ENCODE measurements at places on chromosomes 6 and 20. TPM values are rescaled to one million over a fixed set of nuclear protein-coding genes. Genes with fewer than 3 reads are reported as not detected.

WFDC12 gene
- total RNA-seq, result not detected

ULBP2 gene
- total RNA-seq, result not detected

RBBP8NL gene
- not detected for total RNA-seq

BPIFA1 gene
- not detected for total RNA-seq

MCHR2 gene
- not detected for total RNA-seq

WFDC5 gene
- total RNA-seq, result not detected

LHFPL5 gene
- total RNA-seq, result not detected

MUC22 gene
- not detected for total RNA-seq

ATP6V1G2 gene
- 28.8 TPM for total RNA-seq

FOXQ1 gene
- not detected for total RNA-seq

DNA sequence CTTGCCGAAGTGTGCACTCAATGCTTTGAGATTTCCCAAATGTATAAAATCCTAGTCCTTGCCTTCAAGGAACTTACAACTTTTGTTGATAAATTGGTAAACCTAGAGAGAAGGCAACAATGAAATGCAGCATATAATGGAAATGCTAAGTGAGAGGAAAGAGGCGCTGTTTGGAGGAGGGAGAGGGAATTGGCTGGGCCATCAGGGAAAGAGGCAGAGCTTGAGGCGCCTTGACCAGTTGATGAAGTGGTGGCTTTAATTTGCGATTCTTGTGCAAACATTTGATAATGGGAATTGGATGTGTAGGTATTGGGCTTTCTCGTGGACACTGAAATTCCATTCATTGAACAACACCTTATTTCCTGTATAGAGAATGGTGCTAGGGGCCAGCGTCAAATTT, 1.9 kb upstream of the CDYL start:
- DNase-seq, result no peak

- no peak for DNase-seq
These were observed 60.6 kb downstream of the HIVEP2 start for GRCh38 chr6:142884214-142885035.

DNA sequence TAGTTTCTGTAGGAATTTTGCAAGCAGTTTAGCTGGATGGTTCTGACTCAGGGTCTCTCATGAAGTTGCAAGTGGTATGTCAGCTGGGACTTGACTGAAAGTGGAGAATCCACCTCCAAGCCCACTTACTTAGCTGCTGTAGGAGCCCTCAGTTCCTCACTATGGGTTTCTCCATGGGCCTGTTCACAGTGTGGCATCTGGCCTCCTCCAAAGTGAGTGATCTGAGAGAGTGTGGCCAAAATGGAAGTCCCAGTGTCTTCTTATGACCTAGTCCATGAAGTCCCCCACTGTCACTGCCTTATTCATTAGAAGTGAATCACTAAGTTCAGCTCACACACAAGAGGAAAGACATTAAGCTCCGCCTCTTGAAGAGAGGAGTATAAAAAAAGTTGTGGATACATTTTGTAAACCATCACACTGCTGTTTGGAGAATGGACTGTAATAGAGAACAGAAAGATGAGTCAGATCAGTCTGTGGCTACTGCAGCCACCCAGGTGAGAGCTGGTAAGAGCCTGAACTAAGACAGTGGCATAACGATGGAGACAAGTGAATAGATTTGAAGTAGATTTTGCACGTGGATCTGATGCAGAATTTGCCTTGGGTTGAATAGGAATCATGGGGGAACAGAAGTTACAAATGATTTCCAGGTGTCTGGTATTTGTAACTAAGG, 4.9 kb upstream of the NELFCD start:
- no peak for DNase-seq

- DNase-seq, result no peak
These were observed 21.9 kb downstream of the MEP1A start for GRCh38 chr6:46815130-46815529.

- no peak for DNase-seq
These were observed 26.4 kb downstream of the LYRM2 start for GRCh38 chr6:89612121-89612520.

DNA sequence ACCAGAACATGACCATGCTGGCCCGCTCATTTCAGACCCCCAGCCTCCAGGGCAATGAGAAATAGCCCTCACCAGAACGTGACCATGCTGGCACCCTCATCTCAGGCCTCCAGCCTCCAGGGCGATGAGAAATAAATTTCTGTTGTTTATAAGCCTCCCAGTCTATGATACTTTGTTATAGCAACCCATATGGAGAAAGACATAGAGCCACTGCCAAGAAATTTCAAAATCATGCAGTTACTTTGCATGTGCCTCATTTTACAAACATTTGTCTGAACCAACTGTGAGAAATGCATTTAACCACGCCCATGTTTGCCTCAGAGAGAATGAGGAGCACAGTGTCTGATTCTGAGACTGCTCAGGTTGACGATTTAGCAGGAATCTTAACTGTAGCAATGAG, 15.5 kb downstream of the CYP39A1 start:
- DNase-seq, result peak; percentile 50

DNA sequence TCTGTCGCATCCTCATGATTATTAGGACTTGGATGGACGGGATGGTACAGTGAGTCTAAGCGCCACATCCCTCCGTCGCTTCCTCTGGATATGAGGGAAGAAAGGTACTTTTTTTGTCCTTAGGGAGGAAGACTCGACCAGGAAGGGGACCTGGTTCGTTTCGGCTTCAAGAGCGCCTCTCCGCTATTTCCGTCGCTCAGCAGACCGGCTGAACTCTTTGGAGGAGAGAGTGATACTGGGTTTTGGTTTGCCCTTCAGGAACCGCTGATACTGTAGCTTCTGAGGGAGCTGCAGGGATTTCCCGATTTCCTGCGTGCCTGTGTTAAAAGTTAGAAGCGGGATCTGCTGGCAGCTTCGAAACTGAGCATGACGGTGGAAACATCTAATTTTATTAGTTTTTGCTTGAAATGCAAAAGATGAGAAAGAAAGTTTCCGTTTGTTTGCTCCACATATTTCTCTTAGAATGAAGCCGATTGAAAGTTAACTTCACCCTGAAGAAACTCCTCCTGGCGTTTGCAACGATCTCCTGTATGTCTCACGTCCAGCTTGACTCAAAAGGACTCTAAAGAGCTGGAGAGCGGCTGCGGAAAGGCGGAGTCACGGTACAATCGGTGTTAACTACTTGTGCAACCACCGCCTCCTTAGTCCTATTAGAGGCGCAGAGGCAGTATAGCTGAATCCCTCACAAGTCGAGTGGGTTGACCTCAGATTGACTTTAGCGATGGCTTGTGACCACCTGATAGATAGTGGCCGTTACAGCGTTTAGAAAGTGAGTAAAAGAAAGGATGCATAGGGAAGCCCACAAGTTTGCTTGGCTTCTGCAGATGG, 129.4 kb downstream of the TRIM27 start:
- DNase-seq, result peak; percentile 72

GRCh38 chr6:125700581-125701353, 48.7 kb upstream of the HEY2 start:
- DNase-seq, result no peak

- DNase-seq, result peak; percentile 41
These were observed 104.9 kb downstream of the OGFRL1 start for GRCh38 chr6:71393471-71393870.

DNA sequence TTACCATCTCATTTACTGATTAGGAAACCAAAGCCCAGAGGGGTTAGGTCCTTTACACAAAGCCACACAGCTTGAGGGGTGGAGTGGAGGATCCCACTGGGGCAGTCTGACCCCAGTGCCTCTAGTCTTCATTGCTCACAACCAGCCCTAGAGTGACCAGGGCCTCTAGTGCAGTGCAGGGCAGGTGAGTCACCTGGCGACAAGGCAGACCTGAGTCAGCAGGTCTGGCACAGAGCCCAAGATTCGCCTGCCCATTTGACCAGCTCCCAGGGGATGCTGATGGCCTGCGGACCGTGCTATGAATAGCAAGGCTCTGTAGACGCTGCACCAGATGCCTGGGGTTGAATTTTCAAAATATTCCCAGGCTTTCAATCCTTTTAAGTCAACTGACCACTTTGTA, 29.9 kb downstream of the CDH26 start:
- DNase-seq, result no peak

DNA sequence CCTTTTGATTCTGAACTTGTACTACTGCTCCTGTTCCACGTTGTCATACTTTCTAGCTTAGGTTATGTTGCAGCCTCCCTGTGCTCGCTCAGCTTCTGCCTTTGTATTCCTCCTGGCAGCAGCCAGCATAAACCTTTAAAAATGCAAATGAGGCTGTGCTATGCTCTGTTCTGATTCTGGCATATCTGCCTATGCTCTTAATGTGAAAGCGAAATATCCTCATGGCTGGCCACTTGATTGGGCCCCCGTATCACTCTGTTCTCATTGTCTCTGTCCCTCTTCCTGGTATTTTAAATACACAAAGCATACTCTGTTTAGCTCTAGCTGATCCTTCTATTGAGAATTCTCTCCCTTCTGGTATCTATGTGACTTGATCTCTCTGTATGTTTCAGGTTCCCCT, 139.0 kb downstream of the JARID2 start:
- DNase-seq, result no peak

GRCh38 chr20:61600016-61600415, 348.0 kb downstream of the CDH4 start:
- no peak for DNase-seq

GRCh38 chr6:8506126-8506525, 70.8 kb upstream of the SLC35B3 start:
- DNase-seq, result no peak

- no peak for DNase-seq
These were observed 21.4 kb downstream of the SNAI1 start for GRCh38 chr20:50004229-50004628.

- DNase-seq, result no peak
These were observed 107.2 kb upstream of the SASH1 start for GRCh38 chr6:148235446-148235845.

DNA sequence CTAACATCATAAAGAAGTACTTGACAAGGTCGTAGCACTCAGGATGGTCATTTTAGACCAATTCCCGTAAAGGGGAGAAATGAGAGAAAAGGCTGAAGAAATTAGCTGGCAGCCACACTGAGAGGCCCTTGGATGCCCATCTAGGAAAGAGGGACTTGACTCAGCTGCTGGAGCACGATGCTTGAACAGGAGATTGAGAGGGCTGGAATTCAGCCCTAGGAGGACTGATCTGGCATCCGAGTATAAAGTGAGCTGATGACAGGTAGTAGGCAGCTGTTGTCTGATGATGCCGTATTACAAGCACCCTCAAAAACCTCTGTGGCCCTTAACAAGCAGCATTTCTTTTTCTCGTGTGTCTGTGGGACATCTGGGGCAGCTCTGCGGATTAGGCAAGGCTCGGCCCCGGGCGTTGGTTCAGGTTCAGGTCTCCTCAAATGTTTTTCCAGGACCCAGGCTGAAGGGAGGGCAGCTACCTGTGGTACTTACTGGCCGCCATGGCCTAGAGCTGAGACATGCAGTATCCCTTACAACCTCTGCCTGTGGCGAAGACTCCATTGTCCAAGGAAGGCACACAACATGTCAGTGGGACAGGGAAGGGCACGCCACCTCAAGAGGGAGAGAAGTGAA, 219.6 kb upstream of the SNX9 start:
- no peak for DNase-seq

DNA sequence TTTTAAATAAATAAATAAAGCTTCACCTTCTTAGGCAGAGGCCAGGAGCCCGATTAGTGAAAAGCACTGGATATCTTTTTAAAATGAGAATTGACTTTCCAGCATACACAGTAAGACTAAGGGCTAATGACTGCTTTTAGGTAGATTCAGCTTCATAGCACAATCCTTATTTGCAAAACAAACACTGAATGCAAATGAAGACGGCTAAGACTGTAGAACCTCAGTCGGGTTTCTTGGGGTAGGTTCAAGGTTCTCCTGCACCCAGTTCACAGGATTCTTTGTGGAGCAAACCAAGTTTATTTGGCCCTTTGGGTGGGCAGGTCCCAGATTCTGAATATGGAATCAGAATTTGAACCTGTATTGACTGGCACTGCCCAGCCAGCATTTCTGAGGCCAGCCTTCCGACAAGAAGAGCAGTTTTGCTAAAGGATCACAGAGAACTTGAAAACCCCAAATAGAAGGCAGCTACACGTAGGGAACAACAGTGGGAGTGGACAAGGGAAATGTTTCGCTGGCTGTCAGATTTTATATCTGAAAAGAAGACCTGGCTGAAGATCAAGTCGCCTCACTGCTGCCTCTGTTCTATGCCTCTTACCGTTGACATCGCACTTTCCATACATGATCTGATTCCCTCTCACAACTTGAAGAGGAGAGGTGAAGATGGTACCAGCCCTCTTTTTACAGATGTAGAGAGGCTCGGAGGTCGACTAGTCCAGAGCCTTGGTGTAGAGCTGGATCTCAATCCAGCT, 8.2 kb downstream of the TRERF1 start:
- no peak for DNase-seq

- peak; percentile 59 for DNase-seq
These were observed 28.4 kb downstream of the PAQR8 start for GRCh38 chr6:52390361-52390727.

DNA sequence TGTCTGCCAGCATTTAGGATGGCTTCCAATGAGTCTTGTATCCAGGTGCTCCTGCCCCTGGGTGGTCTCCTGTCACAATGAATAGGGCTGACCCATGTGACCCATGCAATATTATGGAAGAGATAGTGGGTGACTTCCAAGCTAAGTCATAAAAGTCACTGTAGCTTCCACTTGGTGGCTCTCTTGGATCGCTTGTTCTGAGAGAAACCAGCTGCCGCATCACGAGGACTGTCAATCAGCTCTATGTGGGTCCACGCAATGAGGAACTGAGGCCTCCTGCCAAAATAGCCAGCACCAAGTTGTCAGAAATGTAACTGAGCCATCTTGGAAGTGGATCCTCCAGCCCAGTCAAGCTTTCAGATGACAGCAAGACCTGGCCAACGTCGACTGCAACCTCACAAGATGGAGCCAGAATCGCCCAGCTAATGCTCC, 14.9 kb upstream of the MATN4 start:
- peak; percentile 58 for DNase-seq

DNA sequence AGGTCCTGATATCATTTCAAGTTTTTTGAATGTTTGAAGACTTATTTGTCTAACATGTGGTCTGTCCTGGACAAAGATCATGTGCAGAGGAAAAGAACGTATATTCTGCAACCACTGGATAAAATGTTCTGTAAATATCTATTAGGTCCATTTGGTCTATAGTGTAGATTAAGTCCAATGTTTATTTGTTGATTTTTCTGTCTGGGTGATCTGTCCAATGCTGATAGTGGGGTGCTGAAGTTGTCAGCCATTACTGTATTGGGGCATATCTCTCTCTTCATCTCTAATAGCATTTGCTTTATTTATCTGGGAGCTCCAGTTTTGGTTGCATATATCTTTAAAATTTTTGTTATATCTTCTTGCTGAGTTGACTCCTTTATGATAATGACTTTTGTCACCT, 258.4 kb upstream of the CITED2 start:
- no peak for DNase-seq

- DNase-seq, result no peak
These were observed 90.1 kb upstream of the SUPT3H start for GRCh38 chr6:45467853-45468252.

DNA sequence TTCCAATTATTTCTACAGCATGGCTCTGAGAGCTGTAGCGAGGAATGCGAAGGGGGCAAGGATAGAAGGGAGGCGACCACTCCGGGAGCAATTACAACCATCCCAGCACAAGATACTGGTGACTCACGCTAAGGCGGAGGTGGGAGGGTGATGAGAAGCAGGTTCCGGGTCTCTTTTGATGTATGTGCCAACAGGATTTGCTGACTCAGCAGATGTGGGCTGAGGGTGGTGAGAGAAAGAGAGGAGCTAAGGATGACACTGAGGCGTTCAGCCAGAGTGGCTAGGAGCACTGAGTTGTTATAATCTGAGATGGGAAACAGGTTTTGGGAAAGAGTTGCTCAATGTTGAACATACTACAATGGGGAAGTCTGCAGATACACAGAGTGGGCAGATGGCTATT, 9.3 kb upstream of the TXNDC5 start:
- no peak for DNase-seq

GRCh38 chr20:58888521-58889333, 36.2 kb downstream of the GNAS start:
- DNase-seq, result peak; percentile 90
